Esophagus squamous epithelium (tissue), 5 donors: ENCODE measurements at places on chromosomes 12 and 14.

GRCh38 chr12:104342635-104343249 is 39.2 kb downstream of the EID3 start:
- no peak for DNase-seq

- no peak for DNase-seq
These were observed 5.1 kb upstream of the CNIH1 start for GRCh38 chr14:54446161-54446693.

DNA sequence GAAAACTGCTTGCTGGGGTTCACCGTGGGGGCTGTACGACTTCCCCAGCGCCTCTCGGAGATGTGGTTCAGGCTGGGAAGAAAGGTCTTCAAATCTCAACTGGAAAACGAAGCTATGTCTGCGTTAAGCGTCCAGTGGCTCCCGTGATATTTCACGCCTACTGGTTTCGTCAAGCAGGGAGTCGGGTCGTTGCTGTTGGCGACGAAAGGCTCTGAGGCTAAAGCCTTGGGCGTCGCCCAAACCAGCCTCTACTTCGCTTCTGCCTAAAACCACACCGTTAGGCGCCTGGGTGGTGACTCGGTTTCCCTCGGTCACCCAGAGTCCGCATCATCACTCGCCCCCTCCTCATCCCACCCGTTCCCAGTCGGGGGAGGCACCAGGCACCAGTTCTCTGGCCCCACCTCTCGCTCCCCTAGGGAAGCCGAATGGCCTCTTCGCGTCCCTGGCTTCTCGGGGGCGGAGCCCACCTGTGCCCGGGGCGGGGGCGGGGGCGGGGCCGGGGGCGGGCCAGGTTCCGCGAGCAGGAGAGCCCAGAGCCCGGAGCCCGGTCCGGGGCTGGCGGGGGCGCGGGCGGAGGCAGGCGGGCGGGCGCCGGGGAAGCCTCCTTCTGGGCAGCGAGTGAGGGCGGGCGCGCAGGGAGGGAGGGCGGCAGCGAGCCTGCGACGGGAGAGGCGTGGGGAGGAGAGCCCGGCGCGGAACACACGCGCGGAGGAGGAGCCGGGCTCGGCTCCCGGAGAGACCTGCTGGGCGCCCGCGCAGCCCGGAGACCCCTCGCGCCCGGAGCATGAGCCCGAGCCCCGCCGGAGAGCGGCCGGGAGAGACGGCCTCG is at the start of gene B4GALNT3:
Gene B4GALNT3 (plus strand): TSS at position 510 of the 829 bp plus-strand sequence. CDS start 438 bp downstream, outside the sequence.
- no peak for DNase-seq

- DNase-seq, result no peak
These were observed 1.8 kb downstream of the LRIG3 start for GRCh38 chr12:58918469-58918844.

- no peak for DNase-seq
These were observed 85.5 kb downstream of the CDK17 start for GRCh38 chr12:96314723-96315122.

GRCh38 chr14:95828649-95829265 is 47.9 kb upstream of the TUNAR start:
- no peak for DNase-seq

DNA sequence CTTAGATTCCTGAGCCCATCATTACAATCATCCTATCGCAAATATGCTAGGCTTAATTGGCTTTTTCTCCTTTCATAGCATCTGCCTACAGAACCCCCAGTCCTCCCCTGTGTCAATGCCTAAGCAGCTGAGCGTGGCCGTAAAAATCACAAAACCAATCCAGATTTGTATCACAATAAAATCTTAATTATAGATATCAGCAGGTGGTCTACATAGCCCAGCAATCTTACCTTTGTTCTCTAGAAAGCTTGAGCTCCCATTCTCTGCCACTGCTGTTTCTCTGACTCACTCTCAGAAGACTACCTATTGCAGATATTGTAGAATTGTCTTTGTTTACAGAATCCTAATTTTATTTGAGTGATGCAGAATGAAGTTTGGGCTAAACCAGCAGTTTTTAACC is 37.9 kb upstream of the PPM1A start:
- DNase-seq, result no peak

GRCh38 chr12:16587110-16587453 is 18.9 kb downstream of the LMO3 start:
- DNase-seq, result no peak

- no peak for DNase-seq
These were observed 214.9 kb downstream of the ZFP36L1 start for GRCh38 chr14:68577802-68578541.

GRCh38 chr14:98826618-98827017 is 445.4 kb downstream of the BCL11B start:
- DNase-seq, result no peak

- no peak for DNase-seq
These were observed 1.9 kb downstream of the SLC6A15 start for GRCh38 chr12:84910549-84911241.
